ENCODE measurements at places on chromosomes 16 and 17.

DNA sequence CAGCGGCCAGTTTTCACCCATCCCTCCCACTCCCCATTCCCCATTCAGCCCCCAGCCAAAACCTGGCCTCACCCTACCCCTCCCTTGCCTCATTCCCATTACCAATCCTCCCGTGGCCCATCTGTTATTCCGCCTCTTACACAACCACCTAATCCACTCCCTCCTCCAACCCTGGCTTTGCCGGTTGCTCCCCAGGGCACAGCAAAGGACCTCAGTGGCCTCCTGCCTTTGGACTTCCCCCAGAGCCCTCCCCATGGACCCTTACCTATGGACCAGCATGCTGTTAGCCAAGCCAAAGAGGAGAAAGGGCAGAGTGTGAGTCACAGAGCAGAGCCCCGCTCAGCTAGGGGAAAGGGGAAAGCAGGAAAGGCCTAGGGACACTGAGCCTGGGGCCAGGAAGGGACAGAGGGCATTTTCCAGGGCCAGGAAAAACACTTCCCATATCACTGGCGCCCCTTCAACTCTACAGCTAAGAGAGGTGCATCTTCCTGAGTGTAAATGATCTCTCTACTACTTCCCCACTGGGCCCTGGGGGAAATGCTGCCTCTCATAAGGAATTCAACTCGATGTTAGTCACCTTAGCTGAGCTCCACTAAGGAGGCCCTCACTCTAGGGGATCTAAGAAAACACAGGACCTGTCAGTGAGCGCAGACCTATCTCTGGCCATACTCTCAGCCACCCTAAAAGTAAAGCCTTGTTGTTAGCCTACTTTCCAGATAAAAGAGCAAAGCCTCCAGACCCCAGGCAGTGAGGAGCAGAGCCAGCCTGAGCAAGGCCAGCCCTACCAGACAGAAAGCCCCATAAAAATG lies 10.6 kb downstream of the PEMT start:
- DNase-seq = no peak

- DNase-seq = no peak
Measured at GRCh38 chr16:19907161-19907992, 22.7 kb upstream of the GPRC5B start.

DNA sequence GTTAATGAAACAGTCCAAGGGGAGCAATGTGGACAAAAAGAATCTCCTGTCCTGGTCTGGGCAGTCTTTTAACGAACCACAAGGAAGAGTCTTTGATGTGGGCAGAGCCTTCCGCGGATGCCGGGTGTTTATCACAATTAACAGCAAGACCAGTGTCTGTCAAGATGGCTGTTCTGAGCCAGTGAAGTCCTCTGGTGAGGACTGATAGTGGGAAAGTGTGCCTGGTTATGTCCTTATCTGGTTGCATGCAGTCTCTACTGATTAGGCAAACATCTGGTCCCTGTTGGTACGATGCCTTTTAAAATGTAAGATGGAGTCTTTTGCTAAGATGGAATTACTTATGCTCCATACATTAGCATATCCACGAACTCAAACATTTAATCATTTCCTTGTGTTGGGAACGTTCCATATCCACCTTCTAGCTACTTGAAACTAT lies 88.5 kb downstream of the ZNF18 start:
- DNase-seq = no peak

DNA sequence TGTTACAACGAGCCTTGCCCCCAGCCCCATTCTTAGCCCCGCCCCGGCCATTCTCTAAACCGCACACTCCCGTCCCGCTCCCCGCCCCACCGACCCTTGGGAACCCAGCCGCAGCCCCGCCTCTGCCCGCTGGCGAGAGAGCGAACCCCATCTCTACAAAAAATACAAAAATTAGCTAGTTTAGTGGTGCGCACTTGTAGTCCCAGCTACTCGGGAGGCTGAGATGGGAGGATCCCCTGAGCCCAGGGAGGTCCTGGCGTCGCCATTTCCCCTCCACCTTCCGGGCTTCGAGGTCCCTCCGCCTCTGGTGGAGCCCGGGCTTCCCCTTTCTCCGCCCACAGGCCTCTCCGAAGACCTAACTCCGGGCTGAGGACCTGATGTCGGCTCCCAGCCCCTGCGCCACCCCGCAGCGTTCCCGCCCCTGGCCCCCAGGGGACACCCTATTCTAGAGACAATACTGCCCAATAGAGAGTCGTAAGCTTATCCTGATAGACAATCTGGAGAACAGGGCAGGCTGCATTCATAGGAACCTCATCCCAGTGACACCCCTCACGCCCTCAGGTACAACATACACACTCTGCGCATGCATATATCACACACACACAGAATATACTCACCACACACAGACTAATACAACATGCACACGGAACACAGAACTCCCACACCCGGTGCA lies 480 bp upstream of the PROCA1 start:
- no peak for DNase-seq
